ENCODE measurements at places on chromosomes 7 and 10. TPM values are rescaled to one million over a fixed set of nuclear protein-coding genes. Genes with fewer than 3 reads are reported as not detected.

TUBAL3 gene
- total RNA-seq, result not detected

AGK gene
- total RNA-seq, result 26.1 TPM

DNA sequence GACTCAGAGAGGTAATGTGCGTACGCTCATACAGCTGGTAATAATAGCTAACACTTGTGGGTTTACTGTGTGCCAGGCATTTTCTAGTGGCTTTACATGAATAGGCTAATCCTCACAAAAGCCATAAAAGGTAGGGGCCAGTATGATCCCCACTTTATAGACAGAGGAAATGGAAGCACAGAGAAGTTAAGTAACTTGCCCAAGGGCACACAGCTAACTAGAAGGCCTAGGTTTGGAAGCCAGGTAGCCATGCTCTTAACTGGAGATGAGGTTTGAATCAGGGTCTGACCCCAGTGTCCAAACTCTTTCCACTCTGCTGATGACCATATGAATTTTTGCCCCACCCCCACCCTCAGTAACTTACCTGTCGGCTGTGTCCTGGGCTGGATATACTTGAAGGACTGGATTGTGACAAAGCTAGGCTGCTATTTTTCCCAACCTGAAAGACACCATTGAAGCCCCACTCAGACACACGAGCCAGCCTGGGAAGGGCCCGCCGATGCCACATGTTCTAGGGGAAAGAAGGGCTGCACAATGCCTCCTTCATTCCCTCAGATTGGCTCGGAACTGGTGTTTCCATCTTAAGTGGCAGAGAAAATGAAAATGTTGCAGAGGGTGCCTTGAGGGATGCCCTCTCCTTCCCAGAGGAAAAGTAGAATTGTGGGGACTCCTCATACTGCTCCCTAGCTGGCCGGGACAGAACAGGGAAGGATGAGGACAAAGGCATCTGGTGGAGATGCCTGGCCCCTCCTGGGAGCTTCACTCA is 29.1 kb upstream of the EFCAB10 start:
- H3K27me3 ChIP-seq, result peaks cover 9% of the 10 kb centered on the region
- no peak overlapping the region for H3K4me3 ChIP-seq
- no peak for DNase-seq
- H3K4me1 ChIP-seq, result peaks cover 3% of the 10 kb centered on the region

FFAR4 gene
- not detected for total RNA-seq

- H3K27me3 ChIP-seq, result peaks cover 2% of the 10 kb centered on the region
- no peak overlapping the region for H3K27ac ChIP-seq
- H3K36me3 ChIP-seq, result no peaks in the 10 kb centered on the region
- DNase-seq, result no peak
Observed at GRCh38 chr10:5896208-5897052, 6.4 kb downstream of the FBH1 start.
